ENCODE measurements at places on chromosomes 1 and 21.

DNA sequence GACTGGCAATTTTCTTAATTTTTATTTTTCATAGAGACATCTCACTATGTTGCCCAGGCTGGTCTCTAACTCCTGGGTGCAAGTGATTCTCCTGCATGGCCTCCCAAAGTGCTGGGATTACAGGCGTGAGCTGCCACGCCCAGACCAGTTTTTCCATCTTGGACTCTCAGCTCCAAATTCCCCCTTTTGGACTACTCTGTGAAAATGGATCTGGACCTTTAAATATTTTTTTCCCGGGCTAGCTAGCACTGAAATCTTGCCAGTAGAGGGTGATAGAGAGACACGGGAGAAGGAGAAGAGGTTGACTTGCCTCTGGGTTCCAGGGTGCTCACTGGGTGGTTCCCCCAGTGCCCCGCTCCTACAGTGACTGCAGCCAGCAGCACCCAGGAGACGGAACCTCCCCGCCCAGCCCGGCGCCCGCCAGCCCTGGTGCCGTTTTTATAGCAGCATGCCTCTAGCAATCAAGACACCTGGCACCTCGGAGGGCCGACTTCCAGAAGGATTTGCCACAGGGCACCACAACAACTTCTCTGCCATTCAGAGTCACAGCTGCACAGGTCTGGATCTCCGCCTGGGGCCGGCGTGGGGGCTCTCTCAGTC, 34.7 kb upstream of the SCCPDH start:
- peak; percentile 36 for DNase-seq

- DNase-seq = no peak
Measured at GRCh38 chr1:7384679-7385078, 386.4 kb upstream of the VAMP3 start.

DNA sequence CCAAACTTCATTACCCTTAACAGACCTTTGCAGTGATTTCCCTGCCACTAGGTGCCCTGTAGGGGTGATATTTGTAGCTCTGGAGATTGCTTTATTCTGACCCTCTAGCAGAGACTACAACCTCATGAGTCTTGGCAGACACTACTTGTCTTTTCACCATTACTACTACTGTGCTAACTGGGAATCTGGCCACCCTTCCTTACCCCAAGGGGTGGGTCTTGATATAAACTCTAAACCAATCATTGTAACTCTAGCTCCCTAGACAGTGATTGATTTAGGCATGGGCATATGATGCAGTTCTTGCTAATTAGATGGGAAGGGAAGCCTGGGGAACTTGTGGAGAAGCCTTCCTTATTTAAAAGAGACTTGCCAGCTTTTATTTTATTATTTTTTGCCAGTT, 3.9 kb downstream of the KPNA6 start:
- DNase-seq = no peak

DNA sequence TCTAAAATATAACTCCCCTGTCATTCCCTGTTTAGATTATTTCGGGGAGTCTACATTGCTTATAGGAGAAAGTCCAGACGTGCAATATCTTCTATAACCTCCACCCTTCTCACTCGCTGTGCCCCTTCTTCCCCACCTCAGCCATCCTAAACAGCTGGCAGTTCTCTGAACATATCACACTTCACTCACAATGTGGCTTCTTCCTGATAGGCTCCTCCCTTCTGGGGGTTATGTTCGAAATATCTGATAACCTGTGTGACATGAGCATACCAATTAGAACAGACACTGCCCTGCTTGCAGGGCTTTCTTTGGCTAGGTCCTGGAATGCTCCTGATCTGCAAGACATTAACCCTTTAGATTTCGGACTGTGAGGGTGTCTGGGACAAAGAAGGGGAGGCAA, 274.6 kb downstream of the NFIA start:
- no peak for DNase-seq

- DNase-seq = no peak
Measured at GRCh38 chr1:197269053-197269452, 1.0 kb downstream of the CRB1 start.

DNA sequence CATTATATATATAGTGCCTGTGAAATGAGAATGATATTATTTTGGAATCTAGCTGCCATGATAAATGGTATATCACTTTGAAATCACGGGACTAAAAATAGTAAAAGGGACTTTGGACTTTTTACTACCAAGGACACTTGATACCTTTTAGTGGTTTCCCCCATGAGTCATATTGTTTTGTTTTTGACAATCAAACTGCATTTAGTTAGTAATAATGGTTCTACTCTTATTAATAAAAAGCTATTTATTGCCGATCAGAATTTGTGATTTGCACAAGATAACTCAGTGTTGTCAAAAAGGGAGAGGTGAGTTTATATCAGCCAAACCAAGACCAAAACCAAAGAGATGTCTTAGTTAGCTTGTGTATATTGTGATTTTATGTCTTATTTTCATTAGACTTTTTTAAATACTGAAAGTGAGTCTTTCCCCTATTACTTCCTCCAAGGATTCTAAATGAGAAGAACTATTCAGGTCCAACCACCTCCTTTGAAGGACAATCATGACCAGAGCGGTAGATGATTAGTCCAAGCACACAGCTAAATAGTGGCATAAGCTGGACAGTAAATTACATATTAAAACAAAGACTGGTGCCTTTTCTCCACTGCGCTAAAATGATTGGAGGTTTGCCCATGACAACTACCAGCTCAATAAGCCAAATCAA, 281.7 kb upstream of the ESRRG start:
- DNase-seq = no peak

- DNase-seq = no peak
Measured at GRCh38 chr1:212651977-212652376, 43.4 kb downstream of the ATF3 start.

GRCh38 chr1:234683861-234684632, 74.1 kb upstream of the IRF2BP2 start:
- DNase-seq = no peak

DNA sequence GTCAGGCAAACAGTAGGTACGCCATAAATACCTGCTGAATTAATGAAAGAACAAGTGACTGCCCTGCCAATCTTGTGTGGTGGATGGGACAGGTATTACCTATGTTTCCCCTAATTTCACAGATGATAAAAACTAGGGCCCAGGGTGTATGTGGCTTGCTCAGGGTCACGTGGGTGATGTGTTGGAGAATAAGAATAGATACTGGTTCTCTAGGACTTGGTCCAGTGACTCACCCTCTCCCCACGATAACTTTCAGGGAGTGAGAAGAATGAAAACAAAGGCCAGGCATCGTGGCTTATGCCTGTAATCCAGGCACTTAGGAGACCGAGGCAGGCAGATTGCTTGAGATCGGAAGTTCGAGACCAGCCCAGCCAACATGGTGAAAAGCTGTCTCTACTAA, 26.7 kb downstream of the SLC26A9 start:
- no peak for DNase-seq

DNA sequence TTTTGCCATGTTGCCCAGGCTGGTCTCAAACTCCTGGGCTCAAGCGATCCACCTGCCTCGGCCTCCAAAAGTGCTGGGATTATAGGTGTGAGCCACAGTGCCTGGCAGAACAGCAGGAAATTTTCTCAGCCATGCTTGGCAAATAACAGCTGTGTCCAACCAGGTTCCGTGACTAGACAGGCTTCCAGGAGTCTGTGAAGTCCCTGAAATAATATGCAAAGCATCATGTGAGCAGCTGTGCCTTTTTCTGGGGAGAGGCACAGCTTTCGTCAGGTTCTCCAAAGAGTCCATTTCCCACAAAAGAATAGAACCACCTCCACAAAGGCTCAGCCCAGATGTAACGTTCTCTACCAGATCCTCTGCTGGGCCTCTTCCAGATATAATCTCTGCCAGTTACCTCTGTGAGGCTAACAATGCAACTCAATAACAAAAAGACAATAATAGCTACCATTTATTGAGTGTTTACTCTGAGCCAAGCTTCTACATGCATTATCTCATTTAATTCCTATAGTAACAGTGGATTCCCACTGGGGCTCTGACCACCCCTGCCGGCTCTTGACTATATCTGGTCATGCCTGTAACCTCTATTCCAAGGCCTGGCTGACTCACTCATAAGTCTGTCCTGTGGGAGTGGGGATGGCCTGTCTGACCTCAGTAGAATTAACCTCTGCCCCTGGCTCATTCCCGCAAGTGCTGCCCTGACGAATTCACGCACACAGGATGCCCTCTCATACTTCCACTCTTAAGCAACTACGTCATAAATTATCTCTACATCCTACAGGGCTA, 4.0 kb upstream of the NKAIN1 start:
- no peak for DNase-seq

DNA sequence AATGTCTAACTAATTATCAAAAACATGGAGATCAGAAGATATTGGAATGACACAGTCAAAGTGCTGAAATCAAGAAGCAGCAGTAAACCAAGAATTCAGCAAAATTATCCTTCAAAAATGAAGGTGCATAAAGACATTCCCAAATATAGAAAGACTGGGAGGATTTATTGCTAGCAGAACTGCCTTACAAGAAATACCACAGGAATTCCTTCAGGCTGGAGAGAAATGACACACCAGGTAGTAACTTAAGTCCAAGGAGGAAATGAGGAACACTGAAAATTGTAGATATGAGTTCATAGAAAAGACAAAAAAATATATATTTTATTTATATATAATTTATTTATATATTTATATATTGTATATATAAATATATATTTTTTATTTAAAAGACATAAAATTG, 217.2 kb downstream of the RPS6KC1 start:
- DNase-seq = no peak

DNA sequence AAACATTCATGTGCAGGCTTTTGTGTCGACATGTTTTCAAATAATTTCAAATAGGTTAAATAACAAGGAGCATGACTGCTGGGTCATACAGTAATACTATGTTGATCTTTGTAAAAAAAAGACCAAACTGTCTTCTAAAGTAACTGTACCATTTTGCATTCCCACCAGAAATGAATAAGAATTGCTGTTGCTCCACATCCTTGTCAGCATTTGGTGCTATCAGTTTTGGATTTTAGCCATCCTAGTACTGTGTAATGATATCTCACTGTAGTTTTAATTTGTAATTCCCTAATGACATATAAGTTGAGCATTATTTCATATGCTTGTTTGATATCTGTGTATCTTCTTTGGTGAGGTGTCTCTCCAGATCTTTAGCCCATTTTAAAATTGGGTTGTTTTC, 11.6 kb downstream of the UROD start:
- DNase-seq = no peak

- DNase-seq = no peak
Measured at GRCh38 chr1:153639280-153639679, 5.4 kb downstream of the CHTOP start.

DNA sequence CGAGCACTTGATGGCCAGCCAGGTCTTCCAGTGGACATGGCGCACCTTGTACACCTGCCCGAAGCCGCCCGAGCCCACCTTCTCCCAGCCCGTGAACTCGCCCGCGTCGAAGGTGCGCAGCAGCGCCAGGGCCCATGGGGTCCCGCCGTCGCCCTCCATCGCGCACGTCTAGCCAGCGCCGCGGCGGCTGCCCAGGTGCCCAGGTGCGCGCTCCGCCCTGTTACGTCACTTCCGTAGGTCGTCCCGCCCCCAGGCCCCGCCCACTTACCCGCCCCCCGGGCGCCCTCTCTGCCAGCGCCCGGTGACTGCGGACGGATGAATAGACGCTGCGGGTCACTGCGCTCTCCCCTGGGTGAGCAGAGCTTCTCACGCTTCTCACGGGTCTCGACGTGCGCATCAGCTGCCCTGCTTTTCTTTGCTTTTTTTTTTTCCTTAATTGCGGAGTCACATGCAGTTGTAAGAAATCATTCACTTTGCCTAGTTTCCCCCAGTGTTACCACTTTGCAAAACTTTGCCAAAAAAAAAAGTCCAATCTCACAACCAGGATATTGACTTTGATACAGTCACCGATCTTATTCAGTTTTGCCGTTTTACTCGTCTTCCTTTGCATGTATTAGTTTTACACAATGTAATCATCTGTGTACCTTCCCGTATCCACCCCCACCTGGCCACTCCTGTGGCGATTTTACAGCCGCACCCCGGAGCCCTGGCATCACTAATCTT, at the start of gene RIPK4:
TSS of gene RIPK4 (minus strand) at position 170 of the 723 bp plus-strand sequence. CDS start at position 159, 11 bp downstream.
- DNase-seq = no peak

GRCh38 chr1:213266983-213267772, 216.1 kb downstream of the RPS6KC1 start:
- no peak for DNase-seq

GRCh38 chr1:27026621-27027574, 14.2 kb upstream of the TENT5B start:
- no peak for DNase-seq

- no peak for DNase-seq
Measured at GRCh38 chr1:168498159-168498631, 45.6 kb downstream of the XCL2 start.

- DNase-seq = no peak
Measured at GRCh38 chr1:115922801-115923200, 53.5 kb upstream of the SLC22A15 start.

GRCh38 chr1:115839029-115839678, 1.8 kb downstream of the NHLH2 start:
- DNase-seq = no peak

GRCh38 chr1:219442611-219443061, 170.3 kb downstream of the ZC3H11B start:
- DNase-seq = no peak

GRCh38 chr1:59123081-59123681, 173.7 kb upstream of the FGGY start:
- no peak for DNase-seq

DNA sequence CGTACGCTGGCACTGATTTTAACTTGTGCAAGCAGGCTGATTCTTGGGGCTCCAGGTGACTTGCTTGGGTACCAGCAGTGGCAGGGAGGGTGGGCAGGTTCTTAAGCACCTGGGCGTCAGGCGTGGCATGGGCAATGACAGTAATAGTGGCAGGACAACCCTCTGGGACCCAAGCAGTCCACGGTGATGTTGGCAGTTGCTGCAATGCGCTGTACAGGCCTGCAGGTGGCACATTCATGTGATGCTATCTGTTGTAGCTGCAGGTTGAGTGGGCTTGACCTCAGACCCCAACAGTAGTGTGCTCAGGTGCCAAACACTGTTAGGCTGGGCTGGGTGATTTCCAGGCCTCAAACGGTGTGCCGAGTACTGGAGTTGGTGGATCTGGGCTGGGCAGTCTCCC, 10.2 kb upstream of the OR10J4 start:
- DNase-seq = no peak

DNA sequence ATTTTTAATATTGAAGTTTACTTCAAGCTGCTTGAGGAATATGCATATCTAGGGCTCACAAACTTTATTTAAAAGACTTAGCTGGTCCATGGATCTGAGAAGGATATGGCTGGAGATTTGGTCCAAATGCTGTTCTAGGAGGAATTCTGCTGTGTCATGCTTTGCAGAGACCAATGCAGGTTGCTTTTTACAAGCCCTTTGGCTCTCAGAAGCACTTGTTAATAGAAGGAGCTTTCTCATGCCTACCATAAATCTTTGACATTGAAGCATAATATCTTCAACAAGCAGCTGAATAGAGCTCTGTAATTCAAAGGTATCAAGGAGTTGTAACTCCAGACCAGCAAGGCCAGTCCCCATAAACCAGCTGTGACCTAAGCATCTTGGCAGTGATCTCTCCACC, 299.1 kb downstream of the HHAT start:
- no peak for DNase-seq
